ENCODE measurements at places on chromosomes 6 and 20.

- no peak for DNase-seq
These were observed 93.8 kb downstream of the MLIP start for GRCh38 chr6:54204921-54205591.

DNA sequence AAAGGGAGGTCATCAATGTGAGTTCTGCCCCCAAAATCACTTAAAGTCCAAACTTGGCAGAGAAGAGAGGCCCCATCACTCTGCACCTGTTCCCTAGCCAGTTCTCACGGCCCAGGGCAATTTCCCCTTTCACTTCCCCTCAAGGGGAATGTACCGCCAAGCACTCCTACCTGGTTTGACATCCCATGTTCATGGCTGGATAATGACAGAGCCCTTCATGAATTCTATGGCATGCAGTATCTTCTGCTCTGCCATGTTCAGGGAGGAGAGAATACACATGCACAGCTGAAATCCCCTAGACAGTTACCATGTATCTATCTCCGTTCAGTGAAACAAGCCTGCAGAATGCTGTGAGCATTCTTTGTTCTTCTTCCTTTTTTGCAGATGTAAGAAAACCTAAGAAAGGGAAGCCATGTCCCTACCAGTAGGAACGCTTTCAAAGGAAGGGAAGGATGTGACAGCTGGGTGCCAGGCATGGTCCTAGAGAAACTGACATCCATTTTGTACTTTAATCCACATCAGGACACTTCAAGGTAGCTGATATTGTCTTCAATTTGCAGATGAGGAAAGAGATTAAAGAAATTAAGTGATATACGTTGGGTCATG is 79.8 kb upstream of the ARID1B start:
- no peak for DNase-seq

DNA sequence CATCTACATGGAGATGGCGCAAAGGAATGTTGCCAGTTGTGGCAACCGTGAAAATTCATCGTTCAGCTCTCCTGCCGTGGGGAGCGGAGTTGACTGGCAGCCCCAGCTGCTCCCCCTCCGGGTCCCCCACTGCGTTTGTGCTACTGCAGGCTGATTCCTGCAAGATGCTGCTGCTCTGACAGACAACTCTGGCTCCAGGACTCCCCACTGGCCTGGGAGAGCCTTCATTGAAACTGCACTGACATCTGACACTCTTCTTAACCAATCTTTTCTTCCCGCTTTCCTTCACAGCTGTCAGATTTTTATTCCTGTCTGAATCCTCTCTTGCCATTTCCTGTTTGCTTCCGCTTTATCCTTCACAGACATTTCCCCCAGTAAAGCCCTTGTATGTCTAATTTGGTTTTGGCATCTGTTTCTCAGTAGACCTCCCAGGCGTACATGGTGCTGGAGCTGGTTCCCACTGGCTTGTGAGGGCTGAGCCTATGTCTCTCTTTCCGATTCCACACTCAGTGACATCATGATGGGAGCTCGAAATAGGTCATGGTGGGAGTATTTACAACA is 9.5 kb upstream of the ATRN start:
- DNase-seq, result no peak

DNA sequence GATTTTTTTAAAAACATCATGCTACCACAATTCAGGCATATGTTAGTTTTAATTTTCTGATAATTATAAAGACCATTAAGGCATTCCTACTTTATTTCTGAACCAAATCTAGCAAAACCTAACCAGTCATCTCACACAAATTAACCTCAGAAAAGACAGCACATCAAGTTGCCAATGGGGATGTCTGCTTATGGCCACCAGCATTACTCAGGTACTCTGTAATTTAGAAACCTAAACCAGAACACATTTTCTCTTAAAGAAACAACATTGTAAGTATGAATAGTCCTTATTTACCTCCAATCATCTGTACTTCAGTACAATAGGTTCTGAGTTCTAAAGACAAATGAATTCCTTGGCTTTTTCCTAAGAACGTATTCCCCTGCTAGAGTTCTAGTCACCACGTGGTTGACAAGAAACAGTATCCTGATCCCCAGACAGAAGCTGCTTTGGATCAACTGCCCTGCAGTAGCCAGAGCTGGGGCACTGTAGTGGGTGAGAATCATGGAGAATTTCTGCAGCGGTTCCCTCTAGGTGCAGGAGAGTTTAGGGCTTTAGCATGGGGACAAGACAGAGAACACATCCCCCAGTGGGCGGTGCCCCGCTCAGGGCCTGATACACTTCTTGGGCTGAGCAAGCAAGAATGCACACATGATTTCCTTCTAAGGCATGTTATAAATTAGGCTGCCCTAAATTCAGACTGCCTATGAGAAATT is 15.4 kb downstream of the GCLC start:
- no peak for DNase-seq

DNA sequence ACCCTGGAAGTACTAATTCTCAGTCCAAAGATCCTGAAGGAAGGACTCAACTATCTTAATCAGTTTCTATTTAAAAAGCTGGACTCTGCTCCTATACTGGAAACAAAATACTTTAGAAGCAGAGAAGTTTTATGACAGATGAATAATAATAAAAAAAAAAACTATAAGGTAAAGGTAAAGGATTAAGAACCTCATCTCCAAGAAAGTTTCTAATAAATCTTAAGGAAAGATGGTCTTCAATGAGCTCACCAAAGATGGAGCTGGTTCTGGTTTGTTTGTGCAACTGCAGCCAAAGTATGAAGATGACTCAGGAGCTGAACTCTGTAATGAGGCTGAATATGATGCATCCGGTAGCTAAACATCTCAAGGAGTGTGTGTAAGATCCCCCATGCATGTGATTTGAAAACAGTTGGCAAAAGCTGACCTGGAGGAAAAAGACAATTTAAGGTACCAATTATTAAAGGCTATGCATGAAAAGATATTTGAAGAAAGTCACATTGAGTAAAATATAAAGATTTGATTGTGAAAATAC is 25.2 kb downstream of the MED23 start:
- no peak for DNase-seq

DNA sequence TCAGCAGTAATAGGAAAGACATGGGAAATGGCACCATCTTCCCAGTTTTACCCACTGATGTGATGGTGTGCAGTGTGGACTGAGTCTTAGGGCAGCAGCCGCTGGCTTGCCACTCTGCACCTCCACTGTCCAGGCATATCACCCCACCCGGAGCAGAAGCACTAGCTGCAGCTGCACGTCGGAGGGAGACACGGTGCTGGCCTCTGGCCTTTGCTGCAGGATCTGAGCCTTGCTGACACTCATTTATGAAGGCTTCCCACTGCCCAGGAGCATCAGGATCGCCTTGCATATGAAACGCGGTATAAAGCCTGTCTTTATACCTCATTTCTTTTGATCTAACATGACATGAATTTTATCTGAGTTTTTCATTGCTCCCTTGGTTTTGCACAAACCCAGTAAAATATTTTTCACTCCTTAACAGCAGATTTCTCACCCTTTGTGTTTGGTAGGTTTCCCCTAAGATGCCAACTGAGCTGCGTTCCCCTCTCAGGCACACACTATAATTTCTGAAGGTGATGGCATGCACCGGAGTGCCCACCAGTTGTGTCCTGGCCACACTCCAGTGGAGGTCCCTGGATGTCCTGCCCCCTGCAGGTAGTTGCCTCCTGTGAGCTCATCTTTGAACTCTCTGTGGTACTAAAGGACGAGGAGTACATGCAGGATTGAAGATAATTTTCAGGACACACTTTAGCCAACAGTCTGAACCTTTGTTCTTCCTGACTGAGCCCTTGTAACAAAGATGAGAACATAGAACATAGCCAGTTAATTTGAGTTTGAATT is 9.0 kb upstream of the EXOC2 start:
- DNase-seq, result no peak

DNA sequence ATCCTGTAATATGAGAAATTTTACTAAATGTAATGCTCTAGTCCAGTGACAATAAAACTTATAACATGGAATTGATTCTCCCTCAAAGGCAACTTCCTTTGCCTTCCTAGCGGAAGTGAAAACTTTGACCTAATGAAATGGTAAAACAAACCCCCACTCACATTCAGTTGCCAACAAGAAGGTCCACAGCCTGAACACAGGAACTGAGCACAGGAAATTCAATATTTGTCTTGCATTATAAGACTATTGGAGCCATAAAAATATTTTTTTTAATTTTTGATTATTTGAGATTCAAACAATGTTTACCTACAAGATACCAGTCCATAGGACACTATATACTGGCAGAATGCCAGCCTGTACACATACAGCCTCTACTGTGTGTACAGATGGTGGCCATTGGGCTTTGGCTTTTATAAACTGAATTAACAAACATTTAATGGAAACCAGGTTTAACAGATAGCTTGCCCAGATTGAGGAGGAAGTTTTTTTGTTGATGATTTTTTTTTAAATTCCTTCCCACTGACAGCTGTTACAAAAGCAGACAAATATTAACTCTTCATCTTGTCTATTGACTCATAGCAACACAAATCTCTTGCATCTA is 481.5 kb upstream of the JAG1 start:
- DNase-seq, result no peak

- no peak for DNase-seq
These were observed at the start of gene MAPK13 for GRCh38 chr6:36129941-36130666. Gene MAPK13, plus strand, starts transcription at chr6:36130513. Its CDS starts 70 bp downstream, at chr6:36130583.

GRCh38 chr20:36120241-36120640 is 34.3 kb upstream of the EPB41L1 start:
- DNase-seq, result no peak

- DNase-seq, result no peak
These were observed 12.1 kb upstream of the EXOC2 start for GRCh38 chr6:705047-705446.

DNA sequence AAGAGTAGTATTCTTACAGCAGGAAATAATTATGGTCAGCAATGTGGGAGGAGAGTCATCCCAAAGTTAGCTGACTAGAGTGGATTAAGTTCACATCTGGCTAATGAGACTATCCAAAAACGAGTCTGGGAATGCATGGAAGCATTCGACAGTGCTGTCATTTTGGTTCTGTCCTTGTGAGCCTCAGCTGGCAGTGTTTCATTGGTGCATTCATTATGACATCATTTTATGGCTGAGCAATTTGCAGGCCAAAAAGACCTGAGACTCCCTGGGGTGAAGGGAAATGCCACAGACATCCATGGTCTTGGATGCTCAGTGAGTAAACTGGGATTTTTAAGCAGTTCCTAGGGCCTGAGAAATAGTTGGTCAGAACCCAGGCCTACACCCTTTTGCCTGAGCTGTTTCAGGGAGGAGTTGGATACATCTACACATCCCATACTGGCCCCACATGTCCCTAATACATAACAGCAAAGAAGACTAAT is 196.4 kb upstream of the CCN2 start:
- no peak for DNase-seq

DNA sequence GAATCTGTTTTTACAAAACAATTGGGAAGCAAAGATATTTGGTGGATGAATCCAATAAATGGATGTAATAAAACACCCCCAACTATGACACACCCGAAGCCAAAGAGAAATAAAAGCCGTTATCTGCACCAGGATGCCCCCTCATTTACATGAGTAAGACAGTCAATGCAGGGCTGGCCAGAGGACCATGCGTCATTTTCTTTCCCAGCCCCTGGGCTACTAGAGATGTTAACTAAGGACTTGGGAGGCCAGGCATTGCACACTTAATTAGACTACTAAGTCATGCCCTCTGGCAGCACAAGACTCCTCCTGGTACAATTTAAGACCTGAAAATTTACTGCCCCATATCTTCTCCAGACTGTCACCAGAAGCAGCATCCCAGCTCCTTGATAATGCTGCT is 3.2 kb downstream of the LEMD2 start:
- DNase-seq, result no peak

- DNase-seq, result no peak
These were observed 77.4 kb upstream of the TMEM170B start for GRCh38 chr6:11460001-11460668.

GRCh38 chr6:53731866-53732636 is 62.8 kb upstream of the LRRC1 start:
- DNase-seq, result no peak

DNA sequence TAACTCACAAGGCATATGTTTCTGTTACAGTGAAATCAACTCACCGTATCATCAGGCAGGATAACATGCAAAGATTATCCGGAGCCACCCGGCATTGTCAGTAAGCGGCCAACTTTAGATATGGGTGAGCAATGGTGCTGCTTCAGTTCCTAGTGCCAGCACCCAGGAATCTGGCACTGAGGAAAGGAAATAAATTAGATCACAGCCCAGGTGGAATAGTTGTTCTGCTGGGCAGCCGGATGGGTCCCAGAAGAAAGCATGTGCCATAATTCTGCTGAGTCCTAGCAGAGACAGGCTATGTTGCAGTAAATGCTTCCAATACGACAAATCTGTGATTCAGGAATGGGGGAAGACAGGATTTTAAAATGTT is 183.6 kb upstream of the SPTLC3 start:
- no peak for DNase-seq

GRCh38 chr6:139920776-139921100 is 546.3 kb upstream of the CITED2 start:
- no peak for DNase-seq

- no peak for DNase-seq
These were observed 755.9 kb downstream of the KIF16B start for GRCh38 chr20:15817351-15817750.

DNA sequence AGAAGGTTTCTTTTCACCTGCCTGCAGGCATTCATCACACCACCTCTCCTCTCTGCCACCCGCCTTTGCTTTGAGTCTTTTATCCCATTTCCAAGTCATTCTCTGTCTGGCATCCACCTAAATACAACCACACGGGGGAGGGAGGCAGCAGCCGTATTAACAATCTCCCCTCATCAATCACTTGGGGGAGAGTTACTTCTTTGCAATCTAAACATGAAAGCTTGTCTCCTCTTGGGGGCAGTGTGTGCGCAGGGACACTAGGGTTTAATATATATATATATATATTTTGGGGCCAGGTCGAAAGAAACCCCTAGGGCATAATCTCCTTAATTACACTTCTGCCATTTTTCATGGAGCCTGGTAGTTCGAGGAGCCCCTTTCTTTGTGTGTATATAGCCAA is 214.5 kb downstream of the TSHZ2 start:
- DNase-seq, result no peak

- no peak for DNase-seq
These were observed 34.6 kb upstream of the CALHM6 start for GRCh38 chr6:116426551-116426950.

DNA sequence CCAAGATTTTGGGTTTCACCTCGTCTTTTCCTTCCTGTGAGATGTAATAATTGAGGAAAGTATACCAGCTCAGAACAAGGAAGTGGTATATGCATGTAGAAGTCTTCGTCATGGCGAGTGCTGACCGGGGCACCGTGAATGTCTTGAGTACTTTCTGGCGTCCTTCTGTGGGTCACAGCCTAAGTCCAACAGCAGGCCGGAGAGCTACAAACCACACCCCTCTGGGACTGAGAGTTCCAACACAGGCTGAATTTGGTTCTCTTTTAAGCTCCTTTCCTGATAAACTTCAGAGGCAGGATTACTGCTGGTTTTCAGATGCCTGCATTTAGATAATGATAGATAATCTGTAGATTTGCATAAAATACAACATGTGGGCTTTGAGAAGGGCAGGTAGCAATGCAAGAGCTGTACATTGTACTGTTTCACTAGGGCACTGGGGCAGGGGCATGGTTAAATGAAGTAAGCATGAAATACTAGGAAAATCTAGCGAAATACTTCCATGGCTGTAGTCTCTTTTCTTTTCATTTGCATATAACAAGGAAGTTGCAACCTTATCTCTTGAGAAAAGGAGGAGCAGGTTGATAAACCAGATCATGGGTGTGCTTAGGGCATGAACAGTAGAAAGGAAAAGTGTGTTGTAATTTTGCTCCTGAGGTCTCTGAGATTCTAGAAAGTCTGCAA is at the start of gene ADTRP:
Gene ADTRP (minus strand): TSS at position 156 of the 681 bp plus-strand sequence. CDS start 44 bp downstream, at position 112.
- DNase-seq, result no peak

- DNase-seq, result no peak
These were observed 43.1 kb upstream of the NAA20 start for GRCh38 chr20:19973961-19974629.

- no peak for DNase-seq
These were observed 1.0 kb downstream of the FILIP1 start for GRCh38 chr6:75492386-75493153.

All from stimulated activated CD4-positive, alpha-beta T cell treated with anti-CD3 and anti-CD28 coated beads, Interleukin-15, amount 100 ng/mL, for 1 hour (primary cell).